Activated T-helper 9 cell treated with anti-CD3 and anti-CD28 coated beads, Interleukin-2, amount 50 U/mL, for 16 hours (primary cell): ENCODE measurements at places on chromosomes 16 and 17.
A peak's percentile ranks its signal among the peaks of the same experiment; 100 is the strongest.

DNA sequence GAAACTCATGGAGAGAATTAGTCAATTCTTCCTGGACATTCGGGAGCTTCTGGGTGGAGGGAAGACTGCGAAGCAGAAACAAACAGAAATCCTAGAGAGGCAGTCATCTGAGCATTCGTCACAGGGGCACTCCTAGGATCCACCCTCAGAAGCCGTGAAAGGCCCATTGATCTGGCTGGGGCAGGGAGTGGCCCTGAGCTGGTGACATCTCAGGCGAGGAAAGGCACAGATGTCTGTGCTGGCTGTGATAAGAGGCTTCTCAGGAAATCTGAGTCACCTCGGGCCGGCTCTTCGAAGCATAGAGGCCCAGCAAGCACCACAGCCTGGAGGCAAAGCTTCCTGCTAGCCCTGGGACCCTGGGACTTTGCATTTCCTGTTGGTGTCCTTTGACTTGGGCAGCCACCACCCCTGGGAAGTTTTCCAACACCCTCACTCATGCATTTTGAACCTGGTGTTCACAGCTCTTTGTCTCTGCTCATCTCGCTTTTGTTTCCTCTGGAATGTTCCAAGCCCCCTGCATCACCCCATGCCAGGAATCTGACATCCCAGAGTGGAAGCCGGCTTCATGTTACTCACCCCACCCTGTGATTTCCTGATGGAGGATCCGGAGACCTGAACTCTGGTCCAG, 23.3 kb upstream of the CDRT4 start:
- no peak for DNase-seq

DNA sequence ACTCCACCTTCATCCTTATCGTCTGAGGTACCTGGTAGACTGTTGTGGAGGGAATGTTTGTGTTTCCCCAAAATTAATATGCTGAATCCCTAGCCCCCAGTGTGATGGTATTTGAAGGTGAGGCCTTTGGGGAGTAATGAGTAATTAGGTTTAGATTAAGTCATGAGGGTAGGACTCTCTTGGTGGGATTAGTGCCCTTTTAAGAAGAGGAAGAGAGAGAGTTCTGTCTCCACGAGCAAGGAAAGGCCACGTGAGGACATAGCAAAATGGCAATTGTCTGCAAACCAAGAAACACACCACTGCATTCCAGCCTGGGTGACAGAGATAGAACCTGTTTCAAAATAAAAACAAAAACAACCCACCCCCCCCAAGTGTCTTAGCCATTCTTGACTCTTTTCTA, 21.0 kb upstream of the DDX52 start:
- no peak for DNase-seq

- DNase-seq = no peak
Measured at GRCh38 chr17:17172001-17172939, 33.9 kb downstream of the PLD6 start.

- no peak for DNase-seq
Measured at GRCh38 chr17:6666077-6666521, 14.5 kb downstream of the C17orf100 start.

GRCh38 chr16:29698484-29699323, 19.7 kb downstream of the QPRT start:
- DNase-seq = no peak

GRCh38 chr16:53510704-53511070, 7.7 kb upstream of the AKTIP start:
- no peak for DNase-seq

GRCh38 chr17:42804918-42805367, 6.3 kb downstream of the CNTD1 start:
- DNase-seq = no peak

GRCh38 chr16:86517652-86518258, 7.4 kb downstream of the FOXF1 start:
- DNase-seq = no peak

- no peak for DNase-seq
Measured at GRCh38 chr17:81655378-81656117, 794 bp downstream of the PDE6G start.

- peak; percentile 63 for DNase-seq
Measured at GRCh38 chr17:49696233-49696761, 11.5 kb downstream of the SLC35B1 start.

- no peak for DNase-seq
Measured at GRCh38 chr16:68236826-68237242, 907 bp upstream of the ESRP2 start.

GRCh38 chr17:18888766-18889290, 30.9 kb downstream of the PRPSAP2 start:
- DNase-seq = no peak

DNA sequence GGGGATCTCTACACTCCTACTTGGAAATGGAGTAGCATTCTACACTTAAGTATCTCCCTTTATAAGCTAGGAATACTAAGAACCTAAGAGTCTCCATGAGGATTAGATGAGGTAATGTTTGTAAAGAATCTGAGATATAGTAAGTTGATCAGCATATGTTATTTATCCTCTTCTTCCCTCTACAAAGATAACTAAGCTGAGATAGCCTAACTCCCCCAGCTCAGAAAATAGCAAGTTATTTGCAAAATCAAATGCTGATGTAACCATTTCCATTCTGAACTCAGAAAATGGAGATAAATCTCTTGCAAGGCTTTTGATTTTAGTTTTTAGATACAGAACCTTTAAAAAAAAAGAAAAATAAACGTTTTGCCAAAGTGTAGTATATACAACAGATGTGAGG, 526.0 kb downstream of the MAF start:
- DNase-seq = no peak

GRCh38 chr16:4283939-4284338, 11.1 kb upstream of the TFAP4 start:
- DNase-seq = no peak

DNA sequence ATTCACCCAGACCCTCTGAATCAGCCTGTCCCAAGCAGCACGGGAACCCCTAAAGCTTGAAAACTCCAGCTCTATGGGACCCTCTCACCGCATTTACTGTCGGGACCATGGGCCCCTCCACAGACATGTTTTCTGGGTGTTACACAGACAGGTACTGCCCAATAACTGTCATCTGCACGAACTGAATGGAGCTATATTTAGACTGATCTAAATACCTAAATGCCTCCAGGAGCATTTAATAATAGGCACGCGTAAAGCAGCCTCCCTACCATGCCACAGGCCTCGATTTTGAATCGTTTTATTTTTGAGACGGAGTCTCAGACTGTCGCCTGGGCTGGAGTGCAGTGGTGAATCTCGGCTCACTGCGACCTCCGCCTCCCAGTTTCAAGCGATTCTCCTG, 49.7 kb downstream of the EMP2 start:
- DNase-seq = no peak

- DNase-seq = no peak
Measured at GRCh38 chr17:80442323-80442659, 27.3 kb downstream of the ENDOV start.

GRCh38 chr17:28807925-28808634, 34.5 kb downstream of the FAM222B start:
- DNase-seq = no peak

DNA sequence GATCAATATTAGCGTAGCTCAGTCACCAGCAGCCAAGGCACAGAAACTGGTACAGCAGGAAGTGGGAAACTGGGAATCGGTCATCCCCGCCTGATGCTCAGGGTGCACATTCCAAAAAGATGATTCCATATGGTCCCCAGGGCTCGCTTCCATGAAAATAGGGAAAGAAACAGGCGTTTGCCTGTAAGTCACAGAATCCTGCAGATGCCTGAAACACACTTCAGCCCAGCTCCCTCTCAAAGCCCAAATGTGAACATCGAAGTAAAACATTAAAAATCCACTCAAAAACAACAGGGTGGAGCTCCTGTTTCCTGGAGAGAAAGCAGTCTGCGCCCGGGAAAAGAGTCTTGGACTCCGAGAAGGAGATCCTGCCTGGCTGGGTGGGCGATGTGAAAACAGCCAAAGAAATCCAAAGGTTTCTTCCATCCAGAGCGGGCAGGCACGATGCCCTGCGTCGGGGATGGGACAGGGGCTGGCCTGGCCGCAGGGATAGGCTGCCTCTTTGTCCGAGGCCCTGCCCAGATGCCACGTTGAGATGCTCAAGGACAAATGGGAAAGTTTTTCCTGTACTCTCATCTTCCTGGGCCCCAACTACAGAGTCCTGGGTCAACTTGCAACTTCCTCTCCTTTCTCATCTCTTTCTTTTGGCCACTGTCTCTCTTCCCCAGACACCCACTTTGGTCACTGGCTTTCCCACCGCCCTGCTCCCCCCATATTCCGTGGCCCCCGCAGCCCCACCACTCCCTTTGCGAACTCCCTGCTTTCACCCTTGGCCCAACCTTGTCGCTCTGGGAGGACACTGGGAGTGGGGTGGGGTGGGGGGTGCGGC, 743 bp downstream of the WIPI1 start:
- DNase-seq = no peak

GRCh38 chr16:23408823-23409298, 44.1 kb downstream of the COG7 start:
- DNase-seq = no peak

DNA sequence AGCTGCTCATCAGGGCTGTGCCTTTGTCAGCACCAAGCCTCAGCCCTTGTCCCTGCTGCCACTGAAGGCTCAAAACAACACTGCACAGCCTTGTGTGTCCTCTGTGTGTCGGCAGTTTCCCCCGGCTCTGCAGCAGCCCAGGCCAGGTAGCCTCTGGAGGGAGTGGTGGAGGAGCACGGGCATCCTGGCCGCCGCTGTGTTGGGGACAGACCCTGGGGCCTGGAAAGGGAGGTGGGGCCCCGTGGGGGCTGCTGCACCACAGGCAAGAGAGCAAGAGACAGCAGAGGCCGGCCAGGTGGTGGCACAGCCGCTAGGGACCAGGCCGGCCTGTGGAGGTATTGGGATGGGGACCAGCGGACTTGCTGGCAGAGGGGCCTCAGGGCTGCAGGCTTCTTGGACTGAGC, 96.9 kb upstream of the ZNF750 start:
- DNase-seq = no peak

DNA sequence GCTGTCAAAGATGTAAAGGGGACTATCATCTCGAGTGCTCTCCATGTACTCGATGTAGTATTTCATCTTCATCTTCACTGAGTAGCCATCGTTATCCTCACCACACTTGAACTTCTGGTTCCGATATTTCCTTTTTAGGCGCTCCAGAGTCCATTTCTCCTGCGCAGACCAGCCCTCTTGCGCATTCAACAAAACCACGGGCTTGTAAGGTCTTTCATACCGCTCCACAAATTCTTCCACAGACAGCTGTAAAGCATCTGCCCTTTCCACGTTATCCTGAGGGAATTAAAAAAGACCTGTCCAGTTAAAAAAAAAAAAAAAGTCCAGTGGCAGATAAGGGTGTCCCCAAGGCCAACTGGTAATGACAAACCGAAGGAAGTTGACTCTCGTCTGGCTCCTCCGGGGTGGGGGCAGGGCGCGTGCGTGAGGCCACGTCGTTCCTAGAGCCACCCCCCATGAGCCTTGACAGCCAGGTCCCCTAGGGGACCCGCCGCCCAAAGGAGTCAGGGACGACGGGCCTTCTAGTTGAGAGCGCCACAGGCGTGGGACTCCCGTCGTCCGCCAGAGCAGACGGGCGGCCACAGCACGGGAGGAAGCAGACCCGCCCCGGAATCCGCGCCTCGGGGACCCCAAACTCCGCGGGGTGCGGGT, 701 bp downstream of the JMJD6 start:
- peak; percentile 67 for DNase-seq

GRCh38 chr16:88346680-88347505, 35.9 kb upstream of the ZNF469 start:
- DNase-seq = no peak

GRCh38 chr17:39327109-39327508, 74.3 kb downstream of the FBXL20 start:
- DNase-seq = no peak

GRCh38 chr16:79167893-79168292, 432.6 kb downstream of the MAF start:
- DNase-seq = no peak

GRCh38 chr17:59950049-59950448, 14.5 kb downstream of the RNFT1 start:
- DNase-seq = no peak

GRCh38 chr17:4959261-4959965, 8.2 kb downstream of the SPAG7 start:
- no peak for DNase-seq

- DNase-seq = no peak
Measured at GRCh38 chr17:76088868-76089576, 10.0 kb downstream of the ZACN start.

DNA sequence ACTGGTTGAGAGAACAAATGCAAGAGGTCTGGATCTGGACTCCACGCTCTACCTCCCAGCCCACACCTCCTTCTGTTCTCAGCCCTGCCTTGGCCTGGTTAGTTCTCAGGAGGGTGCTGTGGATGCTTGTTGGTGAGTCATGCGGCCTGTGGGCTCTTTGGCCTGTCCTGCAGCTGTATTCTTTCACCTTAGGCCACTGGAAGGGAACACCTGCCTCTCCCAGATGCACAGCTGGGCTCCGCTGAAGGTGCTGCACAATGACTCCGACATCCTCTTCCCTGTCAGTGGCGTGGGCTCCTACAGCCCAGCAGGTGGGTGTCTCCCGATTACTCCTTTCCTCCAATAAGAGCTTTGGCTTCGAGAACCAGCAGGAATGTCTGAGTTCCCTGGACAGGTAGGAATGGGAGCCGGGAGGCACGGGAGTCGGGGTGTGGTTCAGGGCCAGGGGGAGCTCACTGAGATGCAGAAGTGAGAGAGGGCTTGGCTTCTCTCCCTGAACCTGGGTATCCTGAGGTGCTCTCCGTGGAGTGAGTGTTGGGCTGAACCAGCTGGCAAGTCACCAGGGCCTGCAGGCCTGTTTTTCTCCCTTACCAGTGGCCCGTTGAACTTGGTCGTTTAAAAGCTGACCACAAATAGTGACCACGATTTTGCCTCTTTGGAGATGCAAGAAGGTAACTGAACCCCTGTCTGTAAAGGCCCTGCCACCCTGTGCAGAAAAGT, 85.0 kb downstream of the SNX29 start:
- DNase-seq = no peak

DNA sequence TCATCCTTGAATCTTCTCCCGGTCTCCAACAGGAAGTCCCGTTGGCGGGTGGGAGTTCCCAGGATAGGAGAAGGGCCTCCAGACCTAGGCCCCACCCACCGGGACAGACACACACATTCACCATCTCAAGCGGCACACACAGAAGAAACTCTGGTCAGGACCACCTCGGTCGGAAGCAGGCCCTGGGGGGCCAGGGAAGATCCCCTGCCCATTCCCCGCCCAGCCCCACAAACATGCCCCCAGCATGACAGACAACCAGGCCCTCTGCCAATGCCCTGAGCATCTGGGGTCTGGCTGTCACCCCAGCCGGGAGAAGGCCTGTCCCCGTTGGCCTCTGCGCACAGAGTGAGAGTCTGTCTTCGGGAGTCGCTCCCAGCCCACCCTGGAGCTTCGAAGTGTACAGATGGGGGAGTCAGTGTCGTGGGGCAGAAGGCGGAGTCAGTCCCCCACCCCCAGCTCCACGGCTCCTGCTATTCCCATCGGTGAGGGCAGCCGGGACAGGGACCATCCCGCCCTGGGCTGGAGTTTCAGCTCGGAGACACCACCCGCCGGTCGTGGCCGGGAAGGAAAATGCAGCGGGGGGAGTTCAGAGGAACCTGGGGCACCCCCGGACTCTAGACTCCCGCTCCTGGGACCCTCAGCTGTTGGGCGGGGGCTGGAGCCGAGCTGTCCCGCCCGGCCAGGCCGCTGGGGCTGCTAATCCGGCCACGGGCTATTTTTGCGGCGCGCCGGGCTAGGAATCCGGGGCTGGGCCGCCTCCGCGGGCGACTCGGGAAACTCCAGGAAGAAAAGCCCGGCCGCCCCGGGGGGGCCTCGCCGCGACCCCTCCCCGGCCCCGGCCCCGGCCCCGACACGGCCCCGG, 660 bp downstream of the RHBDF1 start:
- DNase-seq = no peak
